ENCODE measurements at places on chromosomes 2 and 18.

- peak; percentile 40 for DNase-seq
Observed at GRCh38 chr2:1051075-1051474, 100.4 kb downstream of the SNTG2 start.

DNA sequence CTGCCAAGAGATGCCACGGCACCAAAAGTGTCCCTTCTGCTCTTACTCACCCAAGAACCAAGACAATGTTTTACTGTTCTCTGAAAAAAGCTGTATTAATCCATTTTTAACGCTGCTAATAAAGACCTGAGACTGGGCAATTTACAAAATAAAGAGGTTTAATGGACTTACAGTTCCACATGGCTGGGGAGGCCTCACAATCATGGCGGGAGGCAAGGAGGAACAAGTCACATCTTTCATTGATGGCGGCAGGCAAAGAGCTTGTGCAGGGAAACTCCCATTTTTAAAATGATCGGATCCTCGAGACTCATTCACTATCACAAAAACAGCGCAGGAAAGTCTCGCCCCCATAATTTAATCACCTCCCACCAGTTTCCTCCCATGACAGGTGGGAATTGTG lies 1.9 kb upstream of the STAT1 start:
- no peak for DNase-seq

DNA sequence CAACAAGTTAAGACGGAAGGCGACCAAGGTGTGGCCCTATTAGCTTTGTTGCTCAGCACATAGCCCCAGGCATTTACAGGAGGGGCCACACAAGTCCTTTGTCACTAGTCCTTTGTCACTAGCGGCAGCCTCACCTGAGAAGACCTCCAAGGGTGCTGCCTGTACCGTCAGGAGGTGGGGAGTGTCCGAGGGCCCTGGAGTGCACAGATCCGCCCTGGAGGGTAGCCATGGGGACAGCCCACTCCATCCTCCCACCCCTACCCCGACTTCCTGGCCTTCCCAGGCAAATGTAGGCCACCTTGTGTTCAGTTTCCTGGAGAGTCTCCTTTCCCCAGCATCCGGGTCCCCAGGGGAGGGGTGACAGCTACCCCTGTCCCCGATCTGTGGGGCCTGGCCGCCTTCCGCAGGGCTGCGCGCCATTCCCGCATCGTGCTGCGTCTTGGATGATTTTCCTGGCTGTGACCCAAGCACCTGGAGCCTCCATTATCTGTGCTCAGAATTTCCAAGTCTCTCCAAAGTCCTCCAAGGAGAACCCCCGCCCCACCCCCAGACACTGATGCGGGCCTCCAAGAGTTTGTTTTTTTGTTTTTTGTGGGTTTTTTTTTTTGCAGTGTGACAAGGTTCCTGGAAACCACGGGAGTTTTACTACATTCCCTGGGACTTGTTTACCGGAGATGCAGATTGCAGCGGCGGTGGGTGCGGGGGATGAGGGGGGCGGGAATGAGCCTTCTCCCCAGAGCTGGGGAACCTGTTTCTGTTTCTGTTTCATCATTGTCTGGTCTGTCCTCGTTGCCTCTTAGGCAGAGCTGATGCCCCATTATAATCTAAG lies 28.6 kb downstream of the TEX44 start:
- DNase-seq, result no peak

DNA sequence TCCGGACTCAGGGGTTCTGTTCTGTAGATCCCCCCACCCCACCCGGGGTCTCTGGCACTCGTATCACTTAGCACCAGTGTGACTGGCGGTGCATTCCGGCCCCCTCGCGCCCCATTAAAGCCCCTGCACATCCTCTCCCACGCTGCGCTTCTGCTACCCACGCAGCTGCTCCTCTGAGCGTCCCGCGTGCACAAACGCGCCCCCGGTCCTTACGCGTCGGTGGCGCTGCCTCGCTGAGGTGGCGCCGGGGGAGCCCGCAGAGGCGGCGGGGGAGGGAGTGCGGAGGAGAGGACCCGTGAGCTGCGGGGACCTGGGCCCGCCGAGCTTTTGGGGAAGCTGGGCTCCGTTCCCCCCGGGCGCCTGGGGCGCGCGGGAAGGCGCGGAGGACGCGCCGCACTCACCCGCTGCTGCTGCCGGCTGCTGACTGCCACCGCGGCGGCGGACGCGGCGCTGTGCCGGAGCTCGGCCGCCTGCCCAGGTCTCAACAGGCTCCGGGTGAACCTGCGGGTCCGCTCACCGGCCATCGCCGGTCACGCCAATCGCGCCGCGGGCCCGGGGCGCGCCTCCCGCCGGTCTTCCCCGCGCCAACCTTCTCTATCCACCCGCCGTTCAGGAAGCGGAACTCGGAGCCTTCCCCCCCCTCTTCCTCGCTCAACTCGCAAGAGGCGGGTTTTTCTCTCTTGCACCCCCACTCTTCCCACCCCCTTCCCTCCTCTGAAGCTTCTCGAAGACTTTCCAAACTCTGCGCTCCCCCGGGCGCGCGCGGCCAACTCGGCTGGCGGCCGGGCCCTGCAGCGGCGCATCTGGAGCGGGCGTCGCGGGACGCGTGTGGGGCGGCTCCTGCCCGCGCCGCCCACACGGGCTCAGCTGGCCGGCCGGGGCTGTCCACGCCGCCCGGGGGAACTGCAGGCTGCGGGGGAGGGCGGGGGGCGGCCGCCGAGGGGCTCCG lies at the start of gene DOCK10:
Gene DOCK10, minus strand, starts transcription at position 618 of the 949 bp plus-strand sequence. Its CDS starts 94 bp downstream, at position 524.
- peak; percentile 68 for DNase-seq
